ENCODE measurements at places on chromosomes 5 and 9. TPM values are rescaled to one million over a fixed set of nuclear protein-coding genes. Genes with fewer than 3 reads are reported as not detected.

Gene SPARC
- 99.5 TPM for total RNA-seq

Gene GRXCR2
- total RNA-seq = not detected

Gene PPIP5K2
- 26.0 TPM for total RNA-seq

Gene SEMA5A
- 12.6 TPM for total RNA-seq

Gene CCDC192
- not detected for total RNA-seq

Gene RNF183
- total RNA-seq = not detected

Gene ABCA1
- 45.8 TPM for total RNA-seq

Gene RALGPS1
- total RNA-seq = 3.8 TPM

Gene HACD4
- 0.62 TPM for total RNA-seq

Gene LAMC3
- 9.9 TPM for total RNA-seq

Gene MELK
- total RNA-seq = 3.0 TPM

Gene MEGF10
- total RNA-seq = 0.92 TPM

Gene PCDHB1
- not detected for total RNA-seq

Gene SHC3
- total RNA-seq = 0.15 TPM

Gene PNPLA7
- 3.9 TPM for total RNA-seq

Gene DPM2
- total RNA-seq = 10.9 TPM
